Mammary epithelial cell (primary cell): ENCODE measurements at places on chromosomes 13 and 19.

GRCh38 chr19:8567522-8568172, 9.6 kb downstream of the MYO1F start:
- DNase-seq, result no peak

DNA sequence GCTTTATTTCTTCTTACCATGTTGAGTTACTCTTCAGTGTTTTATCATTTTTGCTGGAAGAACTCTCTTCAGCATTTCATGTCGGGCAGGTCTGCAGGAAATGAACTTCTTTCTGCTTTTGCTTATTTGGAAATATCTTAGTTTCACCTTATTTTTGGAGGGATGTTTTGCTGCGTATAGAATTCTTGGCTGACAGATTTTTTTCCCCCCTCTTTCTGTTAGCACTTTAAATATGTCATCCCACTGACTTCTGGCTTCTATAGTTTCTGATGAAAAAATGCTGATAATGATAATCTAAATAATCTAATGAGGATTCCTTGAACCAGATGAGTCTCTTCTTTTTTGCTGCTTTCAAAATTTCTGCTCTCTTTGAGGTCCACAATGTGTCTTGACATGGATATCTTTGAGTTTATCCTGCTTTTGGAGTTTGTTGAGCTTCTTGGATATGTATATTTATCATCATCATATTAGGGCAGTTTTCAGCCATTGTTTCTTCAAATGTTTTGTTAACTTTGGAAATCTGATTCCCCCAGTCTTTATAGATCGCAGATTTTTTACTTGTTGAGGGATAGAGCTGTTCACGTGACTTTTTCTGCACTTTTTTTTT, 20.4 kb downstream of the ZMYM2 start:
- DNase-seq, result no peak

- no peak for DNase-seq
Observed at GRCh38 chr19:1807695-1808394, 4.2 kb downstream of the ATP8B3 start.

DNA sequence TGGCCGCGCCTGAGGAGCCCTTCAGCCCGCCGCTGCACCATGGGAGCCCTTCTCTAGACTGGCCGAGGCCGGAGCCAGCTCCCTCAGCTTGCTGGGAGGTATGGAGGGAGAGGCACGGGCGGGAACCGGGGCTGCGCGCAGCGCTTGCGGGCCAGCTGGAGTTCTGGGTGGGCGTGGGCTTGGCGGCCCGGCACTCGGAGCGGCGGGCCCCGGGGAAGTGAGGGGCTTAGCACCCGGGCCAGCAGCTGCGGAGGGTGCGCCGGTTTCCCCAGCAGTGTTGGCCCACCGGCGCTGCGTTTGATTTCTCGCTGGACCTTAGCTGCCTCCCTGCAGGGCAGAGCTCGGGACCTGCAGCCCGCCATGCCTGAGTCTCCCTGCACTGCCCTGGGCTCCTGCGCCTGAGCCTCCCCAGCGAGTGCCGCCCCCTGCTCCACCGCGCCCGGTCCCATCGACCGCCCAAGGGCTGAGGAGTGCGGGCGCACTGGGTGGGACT, 1890.0 kb upstream of the PCDH20 start:
- DNase-seq, result no peak

DNA sequence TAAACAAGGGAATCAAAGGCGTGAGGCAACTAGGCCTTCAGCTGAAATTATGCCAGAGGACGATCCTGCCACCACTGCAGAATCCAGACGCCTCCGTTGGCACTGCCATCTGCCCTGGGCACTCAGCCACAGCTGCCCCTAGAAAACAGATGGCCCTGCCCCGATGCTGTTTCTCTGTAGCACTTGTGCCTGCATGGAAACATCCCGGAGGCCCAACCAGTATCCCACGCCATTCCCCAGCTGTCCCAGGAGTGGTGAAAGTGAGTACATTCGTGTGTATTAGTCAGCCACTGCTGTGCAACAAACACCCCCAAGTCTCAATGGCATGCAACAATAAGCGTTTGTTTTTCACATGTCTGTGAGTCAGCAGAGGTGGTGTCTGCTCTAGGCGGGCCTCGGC, 8.9 kb upstream of the CRTC1 start:
- peak; percentile 19 for DNase-seq

GRCh38 chr19:13864667-13865570, 12.0 kb upstream of the NANOS3 start:
- DNase-seq, result no peak
